ENCODE measurements at places on chromosomes 7 and 10.

DNA sequence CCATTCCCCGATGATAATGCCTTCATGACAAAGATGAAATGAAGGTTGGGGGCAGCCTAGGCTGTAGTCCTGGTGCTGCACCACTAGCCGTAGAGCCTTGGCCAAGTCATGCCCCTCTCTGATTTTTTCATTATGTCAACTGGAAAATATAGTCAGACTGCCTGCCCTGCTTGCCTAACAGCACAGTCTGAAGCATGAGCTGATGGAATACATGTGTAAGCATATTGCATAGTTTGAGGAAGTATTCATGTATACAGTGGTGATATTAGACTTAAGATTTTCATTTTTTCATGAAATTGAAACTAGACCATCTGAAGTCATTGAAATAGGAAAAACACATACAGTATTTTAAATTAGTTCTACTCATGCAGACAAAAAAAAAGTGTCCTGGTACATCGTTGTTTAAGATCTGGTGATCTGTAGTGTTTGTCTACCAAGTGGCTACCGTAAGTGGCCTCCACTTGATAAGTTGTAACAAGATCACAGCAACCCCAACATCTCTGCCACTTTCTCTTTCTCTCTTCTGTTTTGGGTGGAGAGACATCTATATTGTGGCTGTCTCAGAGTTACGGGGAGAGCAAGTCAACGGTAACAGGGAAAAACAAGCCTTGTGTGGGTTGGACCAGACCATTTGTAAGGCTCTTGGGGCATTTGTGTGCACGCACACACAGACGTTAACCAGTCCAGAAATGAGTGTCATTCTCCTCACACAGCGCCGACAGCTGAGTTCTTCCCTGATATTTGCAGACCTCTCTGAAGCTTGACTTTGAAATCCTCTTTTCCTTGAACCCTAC lies 716.6 kb upstream of the GALNT17 start:
- DNase-seq: no peak

DNA sequence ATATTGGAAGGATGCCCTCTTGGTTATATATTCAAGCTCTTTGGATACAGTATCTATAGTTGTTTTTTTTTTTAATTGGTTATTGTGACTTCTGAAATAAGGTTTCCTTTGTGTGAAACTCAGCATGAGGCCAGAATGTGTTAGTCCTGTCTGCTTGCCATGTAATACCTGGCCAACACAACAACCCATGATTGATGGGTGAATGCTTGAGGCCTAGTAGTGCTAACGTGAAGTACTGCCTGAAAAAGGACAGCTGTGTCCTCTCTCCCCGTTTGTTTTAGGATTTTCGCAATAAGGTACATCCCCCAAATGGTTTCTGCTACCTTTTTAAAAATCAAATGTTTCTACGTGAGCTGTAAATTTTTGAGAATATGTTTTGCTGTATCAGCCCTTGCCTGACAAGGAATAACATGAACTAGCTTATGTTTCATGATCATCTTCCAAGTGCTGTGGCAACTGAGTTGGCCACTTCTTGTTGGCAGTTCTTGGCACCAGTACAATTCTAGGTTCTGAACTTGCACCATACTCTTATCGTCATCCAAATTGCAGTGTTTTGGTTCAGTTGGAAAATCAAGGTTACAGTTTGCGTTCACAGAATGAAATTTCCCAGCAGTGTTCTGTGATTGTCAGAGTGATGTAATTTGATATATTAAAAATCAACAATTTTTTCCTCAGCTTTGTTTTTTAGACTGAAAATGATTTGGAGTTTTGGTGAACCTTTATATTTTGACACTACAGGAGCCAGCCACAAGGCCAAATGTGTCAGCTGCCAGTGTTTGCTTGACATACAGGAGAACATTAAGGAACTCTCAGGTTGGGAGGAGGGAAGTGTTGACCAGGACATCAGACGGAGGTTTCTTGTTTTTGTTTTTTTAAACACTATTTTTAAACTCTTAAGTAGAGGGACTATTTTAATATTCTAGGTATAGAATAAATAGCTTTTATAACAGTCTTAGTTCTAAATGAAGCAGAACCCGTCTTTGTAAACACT lies 13.5 kb upstream of the ASCC1 start:
- DNase-seq: no peak

- no peak for DNase-seq
Measured at GRCh38 chr10:129933456-129934092, 30.5 kb downstream of the EBF3 start.

- no peak for DNase-seq
Measured at GRCh38 chr10:63197344-63198092, 64.4 kb downstream of the NRBF2 start.

GRCh38 chr10:124288928-124289850 lies 129.5 kb downstream of the OAT start:
- no peak for DNase-seq

DNA sequence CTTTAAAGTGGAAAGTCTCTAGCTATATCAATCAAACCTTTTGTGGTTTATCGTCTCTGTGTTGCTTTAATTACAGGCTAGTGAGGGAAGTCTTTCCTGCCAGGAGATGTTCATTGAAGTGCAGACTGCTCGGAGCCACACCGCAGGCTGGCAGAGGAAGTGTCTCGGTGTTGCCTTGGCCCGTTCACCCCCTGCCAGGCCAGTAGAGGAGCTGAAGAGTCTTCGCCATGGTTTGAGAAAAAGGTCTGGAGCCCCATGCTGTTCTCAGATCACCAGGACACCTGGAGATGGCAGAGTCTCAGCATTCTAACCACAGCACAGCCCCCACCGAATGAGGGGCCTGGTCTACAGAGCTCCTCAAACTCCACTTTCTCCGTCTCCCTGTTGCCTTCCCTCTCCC lies 275.9 kb upstream of the PLPP4 start:
- no peak for DNase-seq

Data from activated CD4-positive, alpha-beta T cell treated with anti-CD3 and anti-CD28 coated beads for 48 hours (primary cell).